Aorta (tissue), 5 donors: ENCODE measurements at places on chromosomes 2 and 18.

DNA sequence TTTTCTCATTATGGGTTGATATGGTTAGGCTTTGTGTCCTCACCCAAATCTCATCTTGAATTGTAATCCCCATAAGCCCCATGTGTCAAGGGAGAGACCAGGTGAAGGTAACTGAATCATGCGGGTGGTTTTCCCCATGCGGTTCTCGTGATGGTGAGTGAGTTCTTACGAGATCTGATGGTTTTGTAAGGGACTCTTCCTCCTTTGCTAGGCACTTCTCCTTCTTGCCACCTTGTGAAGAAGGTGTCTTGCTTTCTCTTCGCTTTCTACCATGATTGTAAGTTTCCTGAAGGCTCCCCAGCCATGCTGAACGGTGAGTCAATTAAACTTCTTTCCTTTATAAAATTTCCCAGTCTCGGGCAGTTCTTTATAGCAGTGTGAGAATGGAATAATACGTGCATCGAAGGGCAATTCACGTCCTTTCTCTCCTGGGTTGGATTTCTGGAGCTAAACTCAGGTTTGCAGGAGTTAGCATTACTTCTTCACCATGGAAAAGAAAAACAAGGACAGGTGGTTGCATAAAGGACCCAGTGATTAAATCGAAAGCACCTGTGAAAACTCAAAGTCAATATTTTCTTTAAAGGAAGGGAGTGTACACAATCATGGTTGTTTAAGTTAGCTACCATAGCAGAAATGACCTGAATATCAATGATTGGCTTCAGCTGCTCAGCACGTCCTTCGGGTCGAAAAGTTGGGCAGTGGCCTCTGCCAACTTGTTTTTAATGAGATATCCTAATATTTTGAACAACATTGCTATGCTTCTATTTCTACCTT, 54.1 kb downstream of the CDC42EP3 start:
- peaks cover 13% of the 10 kb centered on the region for H3K4me1 ChIP-seq
- DNase-seq: no peak
- no peak overlapping the region for H3K4me3 ChIP-seq
- no peak overlapping the region for H3K27ac ChIP-seq
- H3K36me3 ChIP-seq: no peaks in the 10 kb centered on the region

- H3K27ac ChIP-seq: no peak overlapping the region
- no peaks in the 10 kb centered on the region for H3K36me3 ChIP-seq
- peak; percentile 20 for DNase-seq
Observed at GRCh38 chr2:205989271-205990071, 96.5 kb downstream of the INO80D start.

DNA sequence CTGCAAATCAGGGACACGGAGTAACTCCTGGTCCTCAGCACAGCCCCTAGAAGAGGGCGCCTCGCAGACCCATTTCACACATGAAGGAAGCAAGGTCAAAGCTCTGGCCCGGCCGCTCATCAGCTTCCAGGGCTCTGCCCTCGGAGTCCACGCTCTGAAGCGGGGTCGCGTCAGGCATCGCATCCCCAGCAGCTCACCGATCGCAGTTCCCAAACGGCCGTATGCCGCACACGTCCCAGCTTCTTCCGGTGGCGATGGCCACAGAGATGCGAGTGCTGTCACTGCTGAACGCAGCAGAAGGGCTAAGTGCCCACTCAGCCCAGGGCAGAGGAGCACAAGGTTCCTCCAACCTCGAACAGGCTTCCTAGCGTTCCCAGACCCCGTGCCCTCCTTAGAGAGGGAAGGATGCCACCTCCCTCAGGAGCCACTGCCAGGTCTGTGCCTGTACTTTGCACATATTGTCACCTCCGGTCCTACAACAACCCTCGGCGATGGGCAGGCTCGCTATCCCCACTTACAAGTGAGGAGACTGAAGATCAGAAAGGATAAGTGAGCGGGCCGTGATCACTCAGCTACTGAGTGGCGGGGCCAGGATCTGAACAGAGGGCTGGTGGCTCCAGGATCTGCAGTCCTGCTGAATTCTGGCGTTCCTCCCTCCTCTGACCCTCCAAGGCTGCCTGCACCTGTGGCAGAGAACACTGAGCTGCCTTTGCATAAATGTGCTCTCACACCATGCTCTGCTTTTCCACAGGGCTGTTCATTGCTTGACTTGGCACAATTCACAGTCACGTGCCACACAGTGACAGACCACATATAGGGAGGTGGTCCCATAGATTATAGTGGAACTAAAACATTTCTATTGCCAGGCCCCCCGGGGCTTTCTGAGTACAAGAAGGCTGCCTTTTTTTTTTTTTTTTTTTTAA, 71.4 kb downstream of the COPS8 start:
- DNase-seq: no peak
- no peak overlapping the region for H3K4me3 ChIP-seq
- no peak overlapping the region for H3K27ac ChIP-seq
- H3K4me1 ChIP-seq: no peaks in the 10 kb centered on the region
- no peaks in the 10 kb centered on the region for H3K36me3 ChIP-seq

DNA sequence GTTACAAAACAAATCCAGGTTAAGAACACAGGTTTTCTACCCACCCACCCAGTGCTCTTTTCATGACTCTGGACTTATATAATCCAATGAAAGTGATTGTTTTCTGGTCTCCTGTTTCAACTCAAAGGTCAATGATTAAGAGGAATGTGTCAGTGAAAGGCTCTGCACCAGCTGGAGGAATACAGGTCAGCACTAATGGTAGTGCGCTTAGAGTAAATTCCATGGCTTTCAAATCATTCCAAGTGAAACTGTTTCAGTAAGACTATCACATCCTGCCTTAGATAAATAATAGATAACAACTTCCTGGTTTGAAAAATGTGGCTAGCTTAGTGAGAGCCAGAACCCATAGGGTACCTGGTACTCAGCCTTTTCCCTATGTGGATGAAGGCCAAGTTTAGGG, 47.8 kb downstream of the SLC9A4 start:
- H3K4me1 ChIP-seq: no peaks in the 10 kb centered on the region
- no peak overlapping the region for H3K27ac ChIP-seq
- no peak overlapping the region for H3K4me3 ChIP-seq
- DNase-seq: no peak
- no peaks in the 10 kb centered on the region for H3K27me3 ChIP-seq
